ENCODE measurements at places on chromosomes 11 and 22.
A peak's percentile ranks its signal among the peaks of the same experiment; 100 is the strongest.

- DNase-seq, result no peak
- no peak overlapping the region for H3K27ac ChIP-seq
- no peaks in the 10 kb centered on the region for H3K36me3 ChIP-seq
- H3K4me1 ChIP-seq, result no peaks in the 10 kb centered on the region
- no peaks in the 10 kb centered on the region for H3K27me3 ChIP-seq
Measured at GRCh38 chr11:107139396-107139795, 121.1 kb upstream of the GUCY1A2 start.

GRCh38 chr11:86459002-86459385 is 84.3 kb downstream of the CCDC81 start:
- H3K36me3 ChIP-seq, result no peaks in the 10 kb centered on the region
- no peak overlapping the region for H3K4me3 ChIP-seq
- H3K4me1 ChIP-seq, result peaks cover 8% of the 10 kb centered on the region
- H3K27me3 ChIP-seq, result no peaks in the 10 kb centered on the region

DNA sequence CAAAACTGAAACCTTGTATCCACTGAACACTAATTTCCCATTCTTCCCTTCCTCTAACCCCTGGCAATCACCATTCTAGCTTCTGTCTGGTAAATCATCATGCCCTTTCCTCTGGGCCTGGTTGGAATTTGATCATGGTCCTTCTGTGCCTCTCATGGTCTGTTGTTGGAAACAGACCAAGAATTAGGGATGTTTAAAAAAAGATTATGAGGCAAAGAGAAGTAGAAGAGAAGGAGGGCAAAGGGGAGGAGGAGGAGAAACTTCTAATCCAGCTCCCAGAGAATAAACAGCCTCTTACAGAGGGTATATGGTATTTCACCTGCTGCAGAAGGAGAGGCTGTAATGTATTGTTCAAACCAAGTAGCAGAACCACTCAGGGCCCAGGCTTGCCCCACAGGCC is 10.6 kb downstream of the BCO2 start:
- H3K4me1 ChIP-seq, result no peaks in the 10 kb centered on the region
- H3K27ac ChIP-seq, result no peak overlapping the region
- no peak overlapping the region for H3K4me3 ChIP-seq

DNA sequence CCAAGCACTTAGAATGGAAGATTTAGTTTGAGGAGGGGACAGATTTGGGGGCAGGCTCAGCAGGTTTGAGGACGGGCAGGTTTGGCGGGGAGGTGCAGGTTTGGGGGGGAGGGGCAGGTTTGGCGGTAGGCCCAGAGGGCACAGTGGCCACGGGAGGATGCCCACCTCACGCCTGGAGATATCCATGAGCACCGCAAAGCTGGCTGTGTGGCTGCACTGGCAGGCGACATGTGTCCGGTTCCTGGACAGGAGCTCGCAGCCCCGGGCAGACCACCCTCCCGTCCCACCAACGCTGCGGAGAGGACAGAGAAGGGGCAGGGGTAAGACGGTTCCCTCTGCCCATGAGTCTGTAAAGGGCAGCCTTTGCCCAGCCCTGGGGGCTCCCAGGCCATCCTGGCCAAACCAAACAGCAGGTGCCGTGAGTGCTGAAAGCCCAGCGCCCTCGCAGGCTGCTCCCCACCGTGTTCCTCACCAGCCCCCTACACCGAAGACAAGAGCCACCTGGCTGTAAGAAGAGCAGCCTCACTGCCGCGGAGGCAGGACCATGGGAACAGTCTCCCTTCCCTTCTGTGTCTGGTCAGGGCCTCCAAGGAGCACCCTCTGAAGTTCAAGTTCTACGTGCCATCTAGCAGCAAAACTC is 43.0 kb downstream of the TRMU start:
- H3K4me1 ChIP-seq, result peaks cover 14% of the 10 kb centered on the region
- peaks cover 8% of the 10 kb centered on the region for H3K27me3 ChIP-seq
- no peak overlapping the region for H3K4me3 ChIP-seq
- DNase-seq, result no peak
- no peaks in the 10 kb centered on the region for H3K36me3 ChIP-seq

DNA sequence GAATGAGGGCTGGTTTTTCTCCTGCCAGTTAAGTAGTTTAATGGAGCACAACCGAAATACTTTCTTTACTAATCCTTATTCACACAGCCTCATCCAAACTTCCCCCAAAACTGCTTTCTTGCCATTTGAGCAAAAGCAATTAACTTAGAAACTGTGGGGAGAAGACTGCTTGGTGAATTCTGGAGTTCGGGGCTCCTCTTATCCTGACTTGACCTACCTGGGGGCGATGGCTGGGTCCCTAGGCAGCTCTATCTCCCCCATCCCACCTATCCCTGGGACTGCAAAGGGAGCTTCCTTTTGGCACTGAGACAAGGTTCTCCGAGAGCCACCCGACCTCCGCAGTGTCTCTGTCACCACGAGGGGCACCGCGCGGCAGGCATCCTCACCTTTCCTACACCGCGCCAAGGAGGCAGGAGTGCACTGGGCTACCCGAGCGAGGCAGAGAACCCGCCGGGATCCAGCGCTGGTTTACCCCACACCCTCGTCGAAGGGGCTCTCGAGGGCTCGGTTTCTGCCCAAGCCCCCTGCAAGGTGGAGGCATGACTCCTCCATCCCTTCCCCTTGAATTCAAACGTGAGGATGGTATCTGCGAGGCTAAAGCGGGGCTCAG is 759 bp downstream of the DESI1 start:
- peak overlapping the region; percentile 98 for H3K27ac ChIP-seq
- H3K36me3 ChIP-seq, result peaks cover 33% of the 10 kb centered on the region
- H3K4me1 ChIP-seq, result peaks cover 55% of the 10 kb centered on the region
- peak overlapping the region; percentile 98 for H3K4me3 ChIP-seq

DNA sequence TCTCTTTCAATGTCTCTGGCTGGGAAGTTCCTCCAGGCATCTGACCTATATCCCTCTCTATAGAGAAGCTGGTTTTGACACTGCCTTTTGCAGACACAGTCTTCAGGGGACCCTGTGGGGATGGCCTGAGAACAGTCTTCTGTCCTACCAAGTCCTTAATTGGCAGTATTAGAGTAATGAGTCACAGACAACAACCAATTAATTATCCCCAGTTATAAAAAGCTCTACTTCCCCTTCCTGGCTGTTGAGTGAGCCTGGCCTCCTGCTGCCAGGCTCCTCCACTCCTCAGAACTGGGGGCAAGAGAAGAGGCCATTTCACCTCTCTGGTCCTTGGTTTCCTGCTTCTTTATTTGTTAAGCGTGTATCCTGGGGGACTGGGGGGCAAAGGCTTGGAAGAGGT is 41.2 kb upstream of the KLHL35 start:
- no peaks in the 10 kb centered on the region for H3K27me3 ChIP-seq
- H3K36me3 ChIP-seq, result no peaks in the 10 kb centered on the region
- no peak overlapping the region for H3K27ac ChIP-seq

DNA sequence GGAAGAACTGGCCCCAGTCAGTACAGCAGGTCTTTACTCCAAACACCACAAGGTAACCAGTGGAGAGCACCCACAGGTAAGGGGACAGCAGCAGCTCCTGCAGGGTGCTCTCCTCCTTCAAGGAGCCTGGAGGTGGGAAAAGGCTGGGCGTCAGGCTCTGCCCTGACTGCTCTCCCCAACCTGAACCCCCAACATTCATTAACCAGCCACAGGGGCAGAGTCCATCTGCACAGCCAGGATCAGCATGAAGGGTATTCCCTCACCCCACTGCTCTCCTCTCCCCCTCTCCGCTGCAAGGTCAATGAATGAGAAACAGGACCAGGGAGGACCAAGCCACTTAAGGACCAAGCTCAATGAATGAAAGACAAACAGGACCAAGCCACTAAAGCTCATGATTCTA is 3.7 kb downstream of the SLC37A4 start:
- H3K27ac ChIP-seq, result no peak overlapping the region
- no peak overlapping the region for H3K4me3 ChIP-seq
- peaks cover 43% of the 10 kb centered on the region for H3K4me1 ChIP-seq
- H3K27me3 ChIP-seq, result no peaks in the 10 kb centered on the region

GRCh38 chr11:569158-569885 is 6.9 kb upstream of the PHRF1 start:
- H3K4me3 ChIP-seq, result peak overlapping the region; percentile 71
- no peak overlapping the region for H3K27ac ChIP-seq
- no peak for DNase-seq
- no peaks in the 10 kb centered on the region for H3K36me3 ChIP-seq

DNA sequence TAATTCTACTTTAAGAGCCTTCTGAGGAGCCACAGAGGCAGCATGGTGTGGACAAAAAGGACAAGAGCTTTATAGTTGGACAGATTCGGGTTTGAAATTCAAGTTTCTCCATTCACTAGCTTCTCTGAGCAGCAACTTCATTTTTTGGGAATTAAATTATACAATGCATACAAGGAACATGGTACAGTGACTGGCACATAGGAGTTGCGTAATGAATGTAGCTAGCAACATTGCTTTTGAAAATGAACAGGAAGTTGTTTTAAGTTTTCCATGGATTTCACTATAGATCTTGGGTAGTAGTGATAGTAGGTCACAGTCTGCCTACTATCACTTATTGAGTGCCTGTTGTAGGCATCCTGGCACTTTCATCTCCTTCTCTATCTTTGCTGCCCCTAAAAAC is 41.0 kb upstream of the BMAL1 start:
- DNase-seq, result no peak
- H3K4me3 ChIP-seq, result no peak overlapping the region
- H3K4me1 ChIP-seq, result no peaks in the 10 kb centered on the region
- no peaks in the 10 kb centered on the region for H3K27me3 ChIP-seq
- no peaks in the 10 kb centered on the region for H3K36me3 ChIP-seq
- H3K27ac ChIP-seq, result no peak overlapping the region

GRCh38 chr11:102886999-102887398 is 12.2 kb upstream of the MMP12 start:
- DNase-seq, result no peak
- no peak overlapping the region for H3K27ac ChIP-seq
- no peak overlapping the region for H3K4me3 ChIP-seq
- H3K36me3 ChIP-seq, result no peaks in the 10 kb centered on the region
- H3K27me3 ChIP-seq, result peaks cover 4% of the 10 kb centered on the region

- H3K4me3 ChIP-seq, result no peak overlapping the region
- H3K27ac ChIP-seq, result no peak overlapping the region
- DNase-seq, result no peak
- H3K36me3 ChIP-seq, result no peaks in the 10 kb centered on the region
- H3K4me1 ChIP-seq, result peaks cover 13% of the 10 kb centered on the region
Measured at GRCh38 chr11:702462-703461, 3.3 kb upstream of the EPS8L2 start.

GRCh38 chr11:3879216-3879966 is 23.9 kb downstream of the STIM1 start:
- no peaks in the 10 kb centered on the region for H3K27me3 ChIP-seq
- H3K4me1 ChIP-seq, result peaks cover 84% of the 10 kb centered on the region
- H3K36me3 ChIP-seq, result peaks cover 4% of the 10 kb centered on the region
- no peak for DNase-seq

DNA sequence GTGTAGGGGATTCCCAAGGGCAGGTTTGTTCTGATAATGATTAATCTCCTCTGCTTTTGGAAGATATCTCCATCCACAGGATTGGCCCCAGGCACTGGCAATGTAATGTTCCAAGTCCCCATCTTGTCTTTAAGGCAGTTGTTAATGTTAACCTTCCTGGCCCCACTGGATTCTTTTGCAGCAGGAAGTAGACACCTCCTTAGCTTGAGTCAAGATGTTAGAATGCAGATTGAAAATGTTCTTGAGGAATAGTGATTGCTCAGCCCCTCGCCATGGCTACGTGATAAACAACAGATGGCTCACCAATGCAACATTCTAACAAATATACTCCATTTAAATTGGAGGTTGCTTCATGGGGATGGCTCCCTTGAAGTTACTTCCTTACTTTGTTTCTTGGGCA is 7.3 kb downstream of the HEPHL1 start:
- no peak overlapping the region for H3K27ac ChIP-seq
- H3K4me1 ChIP-seq, result no peaks in the 10 kb centered on the region
- no peaks in the 10 kb centered on the region for H3K36me3 ChIP-seq
- peaks cover 6% of the 10 kb centered on the region for H3K27me3 ChIP-seq
- DNase-seq, result no peak
- no peak overlapping the region for H3K4me3 ChIP-seq

GRCh38 chr11:65043881-65044501 is 3.0 kb downstream of the SAC3D1 start:
- H3K4me3 ChIP-seq, result no peak overlapping the region
- no peaks in the 10 kb centered on the region for H3K27me3 ChIP-seq
- H3K27ac ChIP-seq, result no peak overlapping the region
- peaks cover 38% of the 10 kb centered on the region for H3K4me1 ChIP-seq
- peaks cover 5% of the 10 kb centered on the region for H3K36me3 ChIP-seq
- no peak for DNase-seq

DNA sequence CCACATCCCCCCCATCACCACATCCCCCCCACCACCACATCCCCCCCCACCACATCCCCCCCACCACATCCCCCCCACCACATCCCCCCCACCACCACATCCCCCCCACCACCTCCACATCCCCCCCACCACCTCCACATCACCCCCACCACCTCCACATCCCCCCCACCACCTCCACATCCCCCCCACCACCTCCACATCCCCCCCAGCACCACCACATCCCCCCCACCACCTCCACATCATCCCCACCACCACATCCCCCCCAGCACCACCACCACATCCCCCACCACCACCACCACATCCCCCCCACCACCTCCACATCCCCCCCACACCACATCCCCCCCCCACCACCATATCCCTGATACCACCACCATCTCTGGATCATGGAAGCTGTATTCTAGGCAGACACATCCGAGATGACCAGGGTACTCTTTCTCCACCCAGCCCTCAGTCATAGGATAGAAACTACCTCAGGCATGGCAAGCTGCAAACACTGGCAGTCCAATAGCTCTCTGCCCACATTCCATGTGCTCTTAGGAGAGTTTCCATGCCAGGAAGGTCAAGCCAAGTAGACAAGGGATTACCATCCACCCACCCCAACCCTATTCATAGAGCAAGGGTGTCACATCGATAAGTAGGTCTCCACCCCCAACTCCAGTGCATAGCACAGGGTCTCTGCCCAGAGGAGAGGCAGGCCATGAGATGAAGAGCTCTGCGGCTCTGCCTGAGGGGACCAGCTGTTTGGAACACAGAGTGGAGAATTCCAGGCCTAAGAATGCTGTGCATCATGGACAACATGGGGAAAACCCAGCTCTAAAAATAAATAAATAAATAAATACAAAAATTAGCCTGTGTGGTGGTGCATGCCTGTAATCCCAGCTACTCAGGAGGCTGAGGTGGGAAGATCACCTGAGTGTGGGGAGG is 33.0 kb upstream of the TEAD1 start:
- H3K27ac ChIP-seq, result no peak overlapping the region
- H3K4me1 ChIP-seq, result no peaks in the 10 kb centered on the region
- no peak overlapping the region for H3K4me3 ChIP-seq
- peaks cover 5% of the 10 kb centered on the region for H3K27me3 ChIP-seq
- no peaks in the 10 kb centered on the region for H3K36me3 ChIP-seq

GRCh38 chr11:69156235-69156639 is 502 bp downstream of the SMIM38 start:
- H3K27ac ChIP-seq, result no peak overlapping the region
- no peaks in the 10 kb centered on the region for H3K27me3 ChIP-seq
- peaks cover 5% of the 10 kb centered on the region for H3K4me1 ChIP-seq
- H3K36me3 ChIP-seq, result no peaks in the 10 kb centered on the region
- no peak for DNase-seq

DNA sequence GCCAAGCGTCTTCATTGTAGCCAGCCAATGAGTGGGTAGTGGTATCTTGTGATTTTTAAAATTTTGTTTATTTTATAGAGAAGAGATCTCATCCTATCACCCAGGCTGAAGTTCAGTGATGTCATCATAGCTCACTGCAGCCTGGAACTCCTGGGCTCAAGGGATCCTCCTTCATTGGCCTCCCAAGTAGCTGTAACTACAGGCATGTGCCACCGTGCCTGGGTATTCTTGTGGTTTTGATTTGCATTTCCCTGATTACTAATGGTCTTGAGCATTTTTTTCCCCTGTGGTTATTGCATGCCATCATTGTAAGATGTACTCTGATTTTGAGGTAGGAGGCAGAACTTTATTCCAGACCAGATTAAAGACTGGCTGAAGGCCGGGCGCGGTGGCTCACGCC is 2.4 kb upstream of the DENND6B start:
- no peaks in the 10 kb centered on the region for H3K36me3 ChIP-seq
- peaks cover 12% of the 10 kb centered on the region for H3K4me1 ChIP-seq
- no peak overlapping the region for H3K4me3 ChIP-seq
- H3K27ac ChIP-seq, result no peak overlapping the region
